Gastrocnemius medialis (tissue), 4 donors: ENCODE measurements at places on chromosomes 4 and X. TPM values are rescaled to one million over a fixed set of nuclear protein-coding genes. Genes with fewer than 3 reads are reported as not detected.

GRCh38 chrX:133792198-133792953 lies 193.0 kb downstream of the GPC3 start:
- peak; percentile 2 for DNase-seq

DNA sequence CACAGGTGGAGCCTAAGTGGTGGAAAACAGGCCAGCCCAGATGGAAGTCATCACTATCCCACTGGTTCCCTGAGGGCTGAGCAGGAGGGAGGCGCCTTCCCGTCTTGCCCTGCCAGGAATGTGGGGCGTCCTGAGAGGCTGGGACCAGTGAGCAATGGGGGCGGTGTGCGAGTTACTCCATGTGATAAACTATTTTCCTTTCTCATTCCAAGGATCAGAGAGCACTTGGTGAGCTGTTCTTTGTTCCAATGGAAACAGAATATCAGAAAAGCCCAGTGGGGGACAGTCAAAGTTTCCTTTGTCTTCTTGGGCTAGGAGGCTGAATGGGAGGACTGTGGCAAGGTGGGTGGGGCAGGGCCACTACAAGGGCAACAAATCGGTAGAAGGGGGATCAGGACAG lies 86.2 kb downstream of the NHSL2 start:
- DNase-seq: no peak

- DNase-seq: peak; percentile 27
Observed at GRCh38 chr4:11480683-11481082, 52.0 kb upstream of the HS3ST1 start.

DNA sequence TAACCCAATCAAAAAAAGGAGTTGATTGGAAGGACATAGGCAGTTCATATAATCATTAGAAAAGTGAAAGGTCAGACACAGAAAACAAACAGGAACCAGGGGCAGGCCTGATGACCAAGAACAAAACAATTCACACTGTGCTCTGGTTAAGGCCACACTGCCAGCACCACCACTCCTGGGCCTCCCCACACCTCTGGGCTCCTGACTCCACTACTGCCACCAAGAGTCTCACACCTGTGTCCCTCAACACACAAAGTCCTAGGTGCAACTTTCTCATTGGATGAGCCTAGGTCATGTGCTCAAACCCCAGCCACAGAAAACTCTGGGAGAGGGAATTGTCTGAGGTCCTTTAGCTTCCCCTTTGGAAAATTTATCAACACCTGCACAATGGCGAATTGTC lies 11.1 kb upstream of the FAM9C start:
- DNase-seq: no peak

DNA sequence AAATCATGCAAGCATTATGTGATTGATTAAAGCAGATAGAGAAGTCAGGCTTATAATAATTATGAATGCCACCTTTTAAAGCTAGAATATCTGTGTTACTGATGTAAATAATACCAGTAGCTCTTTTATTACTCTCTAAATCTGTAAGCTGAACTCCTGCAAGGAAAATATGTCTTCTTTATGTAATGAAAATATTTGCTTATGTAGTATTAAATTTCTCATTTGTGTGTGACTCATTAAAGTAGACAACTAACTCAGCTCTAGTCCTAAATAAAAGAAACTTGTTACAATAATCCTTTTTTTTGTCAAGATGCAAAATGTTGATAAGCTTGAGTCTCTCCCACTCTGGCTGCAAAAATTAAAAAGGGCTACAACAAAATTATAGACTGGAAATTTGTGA lies 137.7 kb upstream of the FAT1 start:
- DNase-seq: no peak

DNA sequence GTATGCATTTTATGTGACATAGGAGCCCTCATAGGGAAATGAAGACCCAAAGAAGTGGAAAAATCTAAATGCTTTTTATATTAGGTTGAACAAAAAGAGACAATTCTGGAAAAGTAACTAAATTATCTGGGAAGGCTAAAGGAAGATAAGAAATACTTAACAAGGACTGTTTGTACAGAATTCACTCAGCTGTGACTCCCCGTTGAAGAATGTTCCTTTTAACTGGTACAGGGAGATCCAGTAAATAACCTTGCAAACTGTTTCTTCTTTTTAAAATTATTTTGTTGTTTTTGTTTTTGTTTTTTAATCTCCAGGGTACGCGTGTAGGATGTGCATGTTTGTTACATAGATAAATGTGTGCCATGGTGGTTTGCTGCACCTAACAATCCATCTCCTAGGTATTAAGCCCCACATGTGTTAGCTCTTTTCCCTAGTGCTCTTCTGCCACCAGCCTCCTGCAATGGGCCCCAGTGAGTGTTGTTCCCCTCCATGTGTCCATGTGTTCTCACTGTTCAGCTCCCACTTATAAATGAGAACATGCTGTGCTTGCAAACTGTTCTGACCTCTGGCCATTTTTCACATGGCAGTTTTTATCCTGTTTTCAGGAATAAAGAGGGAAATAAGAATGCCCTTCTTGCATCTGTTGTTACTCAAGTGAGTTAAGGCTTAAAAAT lies 81.7 kb downstream of the PWWP3B start:
- no peak for DNase-seq

GRCh38 chrX:71514367-71515037 lies 18.4 kb upstream of the OGT start:
- no peak for DNase-seq

DNA sequence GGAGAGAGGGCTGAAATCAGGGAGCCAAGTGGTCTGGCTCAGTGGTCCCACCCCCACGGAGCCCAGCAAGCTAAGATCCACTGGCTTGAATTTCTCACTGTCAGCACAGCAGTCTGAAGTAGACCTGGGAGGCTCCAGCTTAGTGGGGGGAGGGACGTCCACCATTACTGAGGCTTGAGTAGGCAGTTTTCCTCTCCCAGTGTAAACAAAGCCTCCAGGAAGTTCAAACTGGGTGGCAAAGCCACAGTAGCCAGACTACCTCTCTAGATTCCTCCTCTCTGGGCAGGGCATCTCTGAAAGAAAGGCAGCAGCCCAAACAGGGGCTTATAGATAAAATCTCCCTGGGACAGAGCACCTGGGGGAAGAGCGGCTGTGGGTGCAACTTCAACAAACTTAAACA lies 88.1 kb downstream of the NPFFR2 start:
- DNase-seq: no peak

DNA sequence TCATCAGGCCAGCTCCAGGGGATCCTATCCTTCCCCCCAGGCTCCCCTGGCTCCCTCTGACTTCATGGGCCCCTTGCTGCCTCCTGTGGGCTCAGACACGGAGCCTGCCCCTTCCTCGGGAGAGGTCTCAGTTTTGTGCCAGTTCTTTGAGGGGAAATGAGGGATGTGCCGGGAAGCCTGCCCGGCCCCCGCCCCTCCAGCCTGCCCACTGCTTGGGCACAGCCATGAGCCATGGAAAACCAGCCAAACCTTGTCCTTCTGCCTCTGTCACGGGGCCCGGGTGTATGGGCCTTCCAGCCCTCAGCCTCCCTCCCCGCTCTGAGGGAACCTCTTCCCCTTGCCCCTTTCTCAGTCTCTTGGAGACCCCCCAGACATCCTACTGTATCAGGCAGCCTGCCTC lies 6.8 kb downstream of the BGN start:
- DNase-seq: no peak

DNA sequence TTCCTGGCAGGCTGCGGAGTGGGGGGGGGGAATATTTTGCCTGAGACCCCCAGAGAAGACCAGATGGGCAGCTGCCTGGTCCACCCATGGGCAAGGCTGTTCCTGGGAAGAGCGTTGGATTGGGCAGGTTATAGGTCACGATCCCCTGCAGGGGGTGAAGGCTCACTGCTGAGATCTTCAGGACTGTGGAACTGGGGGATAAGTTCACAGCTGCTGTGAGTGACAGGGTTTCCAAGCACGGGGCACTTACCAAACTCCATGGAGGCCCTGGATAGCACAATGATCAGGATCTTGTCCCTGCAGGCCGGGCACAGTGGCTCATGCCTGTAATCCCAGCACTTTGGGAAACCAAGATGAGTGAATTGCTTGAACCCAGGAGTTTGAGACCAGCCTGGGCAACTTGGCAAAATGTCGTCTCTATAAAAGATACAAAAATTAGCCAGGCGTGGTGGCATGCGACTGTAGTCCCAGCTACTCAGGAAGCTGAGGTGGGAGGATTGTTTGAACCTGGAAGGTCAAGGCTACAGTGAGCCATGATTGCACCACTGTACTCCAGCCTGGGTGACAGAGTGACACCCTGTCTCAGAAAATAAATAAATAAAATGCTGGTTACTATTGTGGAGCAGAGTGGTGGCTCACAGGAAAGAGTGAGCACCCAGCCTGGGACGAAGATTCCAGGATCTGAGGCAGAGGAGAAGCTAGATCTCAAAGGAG lies 68.0 kb upstream of the HELT start:
- DNase-seq: no peak

GRCh38 chr4:52943677-52944076 lies 81.6 kb downstream of the RASL11B start:
- no peak for DNase-seq

- peak; percentile 21 for DNase-seq
Observed at GRCh38 chr4:3473996-3474765, 11.1 kb downstream of the DOK7 start.

- no peak for DNase-seq
Observed at GRCh38 chrX:116009861-116010710, 160.5 kb upstream of the AGTR2 start.

GRCh38 chrX:38108364-38108763 lies 102.0 kb downstream of the SYTL5 start:
- no peak for DNase-seq

The TMEM156 gene
- not detected for total RNA-seq

The FGA gene
- not detected for total RNA-seq

The RS1 gene
- not detected for total RNA-seq

The TLR2 gene
- total RNA-seq: 2.7 TPM

The GSX2 gene
- total RNA-seq: not detected
